ENCODE measurements at places on chromosomes 4 and X.
A peak's percentile ranks its signal among the peaks of the same experiment; 100 is the strongest.

DNA sequence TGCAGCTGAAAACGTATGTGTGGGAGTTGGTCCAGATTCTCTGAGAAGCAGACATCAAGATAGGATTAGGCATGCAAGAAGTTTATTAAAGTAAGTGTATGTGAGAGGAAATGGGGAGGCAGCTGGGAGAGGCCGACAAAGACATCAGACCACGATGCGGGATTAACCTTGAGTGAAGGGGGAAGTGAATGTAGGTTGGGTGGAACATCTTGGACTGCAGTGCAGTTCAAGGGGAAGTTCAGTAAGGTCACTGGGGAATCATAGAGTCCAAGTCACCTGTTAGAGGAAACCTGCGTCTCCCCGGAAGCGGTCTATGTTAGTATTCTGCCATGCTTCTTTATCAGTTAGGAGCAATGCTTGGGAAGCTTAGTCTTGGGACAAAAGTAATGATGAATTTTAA is 22.0 kb downstream of the CXCL8 start:
- no peak for DNase-seq

- no peak for DNase-seq
These were observed 372.7 kb downstream of the SH2D1A start for GRCh38 chrX:124719060-124719459.

DNA sequence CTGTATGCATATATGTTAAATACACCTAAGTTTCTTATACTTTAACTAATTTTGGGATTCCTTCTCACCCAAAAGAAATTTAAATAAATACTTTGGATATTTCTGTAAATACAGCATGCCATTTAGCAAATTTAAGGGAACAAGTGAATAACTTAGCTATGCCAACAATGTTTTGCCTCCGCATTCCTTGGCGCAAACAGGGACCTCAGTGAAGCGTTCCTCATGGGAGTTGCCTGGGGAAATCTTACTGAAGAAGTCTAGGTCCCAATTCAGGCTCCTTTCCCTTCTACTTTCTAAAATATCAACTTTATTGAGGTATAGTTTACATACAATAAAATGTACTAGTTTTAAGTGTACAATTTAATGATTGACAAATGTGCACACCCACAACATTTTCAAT is 25.0 kb downstream of the COL4A5 start:
- no peak for DNase-seq

- peak; percentile 20 for DNase-seq
These were observed 98.1 kb upstream of the EGFL6 start for GRCh38 chrX:13471269-13471668.

DNA sequence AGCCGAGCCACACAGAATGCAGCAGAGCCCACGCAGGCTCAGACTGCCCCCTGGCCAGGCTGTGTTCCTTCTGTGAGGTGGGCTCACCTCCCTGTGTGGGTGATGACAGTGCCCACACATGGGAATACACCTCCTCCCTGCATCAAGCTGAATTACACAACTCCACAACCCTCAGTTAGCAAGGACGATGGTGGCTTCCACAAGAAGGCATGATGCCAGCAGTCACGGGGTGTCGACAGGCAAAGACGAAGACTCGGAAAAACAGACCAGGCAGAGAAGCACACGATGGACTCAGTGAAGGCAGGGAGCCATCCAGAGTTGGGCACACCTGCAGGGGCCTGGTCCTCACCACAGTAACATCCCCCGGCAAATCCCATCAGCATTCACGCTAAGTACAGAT is 12.1 kb downstream of the LETM1 start:
- peak; percentile 36 for DNase-seq

- DNase-seq: no peak
These were observed 59.7 kb downstream of the LRRC66 start for GRCh38 chr4:51960486-51960885.

DNA sequence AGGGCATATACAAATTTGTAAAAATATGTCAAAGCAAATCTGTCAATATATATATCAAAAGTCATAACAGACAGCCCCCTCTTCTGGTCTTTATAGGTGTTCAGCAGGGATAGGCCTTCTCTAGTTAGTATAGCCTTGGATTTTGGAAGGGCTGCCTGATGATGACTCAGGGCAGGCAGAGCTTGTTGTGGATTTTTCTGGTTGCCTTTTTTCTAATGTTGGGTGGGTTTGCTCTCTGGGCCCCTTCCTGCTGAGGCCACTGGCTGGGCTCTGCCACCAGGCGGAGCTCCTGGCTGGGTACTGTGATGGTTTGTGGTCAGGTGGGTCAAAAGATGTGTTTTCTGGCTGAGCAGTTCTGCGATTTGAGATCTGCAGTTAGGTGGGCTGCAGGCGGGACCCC is 294.2 kb downstream of the GRIA2 start:
- DNase-seq: no peak

GRCh38 chrX:55240788-55241340 is 20.7 kb downstream of the PAGE5 start:
- DNase-seq: no peak

GRCh38 chr4:47061435-47061834 is 30.1 kb downstream of the GABRB1 start:
- no peak for DNase-seq

GRCh38 chrX:156000361-156000926 is 2.9 kb downstream of the IL9R start:
- no peak for DNase-seq

GRCh38 chr4:158079661-158080060 is 93.2 kb downstream of the GASK1B start:
- DNase-seq: no peak

DNA sequence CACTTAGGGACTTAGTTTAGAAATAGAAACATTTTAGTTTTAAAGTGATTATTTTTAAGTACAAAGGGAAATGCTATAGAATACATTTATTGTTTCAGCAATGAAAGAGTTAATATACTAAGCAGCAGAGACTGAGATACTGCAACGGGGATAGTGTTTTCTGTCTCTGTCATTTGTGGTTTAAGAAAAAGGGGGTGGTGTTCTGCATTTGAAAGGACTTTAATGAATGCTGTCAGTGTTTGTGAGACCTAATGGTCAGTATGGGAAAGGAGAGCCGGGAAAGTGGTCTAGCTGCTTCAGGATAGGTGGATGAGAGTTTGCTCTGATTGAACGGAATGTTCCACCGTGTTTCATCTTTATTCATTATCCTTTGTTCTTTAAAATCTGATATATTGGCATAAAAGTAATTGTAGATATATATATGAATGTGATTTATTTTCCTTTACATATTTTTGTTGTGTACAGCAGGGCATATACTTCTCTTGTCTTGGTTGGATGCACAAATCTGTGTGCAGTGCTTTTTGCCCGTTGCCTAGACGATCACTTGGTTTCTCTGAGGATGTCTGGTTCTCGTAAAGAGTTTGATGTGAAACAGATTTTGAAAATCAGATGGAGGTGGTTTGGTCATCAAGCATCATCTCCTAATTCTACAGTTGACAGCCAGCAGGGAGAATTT is at the start of gene KLHL5:
Gene KLHL5, plus strand, starts transcription at position 139 of the 676 bp plus-strand sequence. Its CDS starts 421 bp downstream, at position 560.
- DNase-seq: peak; percentile 48

- DNase-seq: peak; percentile 29
These were observed 765.7 kb upstream of the FTHL17 start for GRCh38 chrX:31837445-31838049.

DNA sequence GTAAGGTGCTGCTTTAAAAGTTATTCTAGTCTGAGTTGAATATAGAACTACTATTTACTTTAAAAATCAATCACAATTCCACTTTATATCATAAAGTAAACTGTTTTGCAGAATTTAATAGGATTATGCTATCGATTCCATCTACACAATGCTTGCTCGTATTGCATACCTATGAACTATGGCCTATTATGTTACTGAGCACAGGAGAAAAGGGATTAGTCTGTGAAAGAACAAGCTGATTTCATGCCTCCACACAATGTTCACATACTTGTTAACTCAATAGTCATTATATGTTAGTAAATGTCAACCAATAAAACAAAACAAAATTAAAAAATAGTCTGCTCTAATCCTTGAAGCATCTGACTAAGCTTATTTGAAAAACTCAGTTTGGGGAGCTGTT is 223.6 kb downstream of the PCDH10 start:
- DNase-seq: no peak

GRCh38 chr4:166049036-166049435 is 176.0 kb downstream of the TLL1 start:
- no peak for DNase-seq

GRCh38 chr4:1365271-1366178 is 18.5 kb downstream of the UVSSA start:
- DNase-seq: no peak

DNA sequence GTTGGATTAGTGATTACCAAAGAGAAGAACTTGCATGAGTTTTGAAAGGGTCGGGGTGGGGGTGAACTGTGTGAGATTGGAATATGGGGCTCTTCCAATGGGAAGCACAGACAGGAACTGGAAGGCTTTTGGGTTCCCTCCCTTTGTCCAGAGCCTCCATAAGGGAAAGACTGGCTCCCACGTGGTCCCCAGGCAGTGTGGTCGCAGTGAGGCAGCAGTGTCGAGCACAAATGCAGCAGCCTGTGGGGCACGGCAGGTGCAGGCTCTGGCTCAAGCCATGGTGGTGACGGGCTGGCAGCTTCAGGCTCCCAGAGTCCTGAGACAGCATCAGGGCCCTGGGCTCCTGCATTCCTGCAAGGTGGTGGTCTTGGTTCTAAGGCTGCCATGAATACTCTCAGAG is 45.5 kb downstream of the VCX2 start:
- DNase-seq: no peak

- peak; percentile 64 for DNase-seq
These were observed 668 bp upstream of the TAPT1 start for GRCh38 chr4:16226816-16227461.

DNA sequence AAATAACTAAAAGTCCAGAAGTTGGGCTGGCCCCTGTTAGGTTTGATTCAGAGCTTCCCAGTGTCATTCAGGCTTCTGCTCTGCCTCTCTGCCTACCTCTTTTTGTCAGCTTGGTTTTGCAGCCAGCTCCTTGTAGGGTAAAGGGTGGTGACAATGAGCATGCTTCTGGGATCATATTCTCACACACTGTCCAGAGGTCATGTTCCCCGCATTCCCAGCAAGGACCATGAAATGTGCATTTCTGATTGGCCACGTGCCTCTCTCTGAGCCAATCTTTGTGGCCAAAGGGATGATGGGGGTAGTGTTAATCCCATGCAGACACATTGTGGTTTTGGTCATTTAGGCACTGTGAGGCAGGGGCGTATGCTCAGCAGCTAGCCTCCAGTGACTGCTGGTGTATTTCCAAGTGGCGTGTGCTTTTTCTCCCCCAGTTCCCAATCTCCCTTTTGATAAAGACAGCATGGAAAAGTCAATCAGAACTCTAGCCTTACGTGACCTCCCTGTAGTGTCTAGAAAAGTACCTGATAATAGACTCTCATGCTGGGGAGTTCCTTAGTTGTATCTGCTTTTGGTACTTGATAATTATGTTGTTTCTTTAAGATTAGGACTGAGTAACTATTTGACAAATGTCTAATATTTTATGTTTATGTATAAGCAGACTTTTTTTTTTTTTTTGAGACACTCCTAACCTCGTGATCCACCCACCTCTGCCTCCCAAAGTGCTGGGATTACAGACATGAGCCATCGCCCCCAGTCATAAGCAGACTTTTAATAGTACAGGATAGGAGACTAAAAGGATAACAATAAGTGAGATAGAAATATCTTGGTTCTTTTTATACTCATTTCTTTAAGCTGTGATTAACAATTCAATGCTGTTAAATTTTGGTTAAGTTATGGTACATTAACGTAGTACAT is 57.8 kb downstream of the KIAA0232 start:
- no peak for DNase-seq

DNA sequence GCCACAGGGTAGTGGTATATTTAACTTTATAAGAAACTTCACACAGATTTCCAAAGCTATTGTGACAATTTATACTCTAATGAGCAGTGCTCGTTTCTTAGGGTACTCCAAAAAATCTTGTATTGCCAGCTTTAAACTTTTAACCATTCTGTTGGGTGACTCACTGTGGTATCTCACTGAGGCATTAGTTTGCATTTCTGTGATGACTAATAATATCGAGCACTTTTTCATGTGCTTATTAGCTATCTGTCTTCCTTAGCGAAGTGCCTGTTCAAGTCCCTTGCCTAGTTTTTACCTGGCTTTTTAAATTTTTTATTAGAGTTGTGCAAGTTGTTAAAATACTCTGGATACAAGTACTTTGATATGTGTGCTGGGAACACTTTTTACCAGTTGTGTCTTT is 5.5 kb downstream of the PNMA3 start:
- DNase-seq: no peak

DNA sequence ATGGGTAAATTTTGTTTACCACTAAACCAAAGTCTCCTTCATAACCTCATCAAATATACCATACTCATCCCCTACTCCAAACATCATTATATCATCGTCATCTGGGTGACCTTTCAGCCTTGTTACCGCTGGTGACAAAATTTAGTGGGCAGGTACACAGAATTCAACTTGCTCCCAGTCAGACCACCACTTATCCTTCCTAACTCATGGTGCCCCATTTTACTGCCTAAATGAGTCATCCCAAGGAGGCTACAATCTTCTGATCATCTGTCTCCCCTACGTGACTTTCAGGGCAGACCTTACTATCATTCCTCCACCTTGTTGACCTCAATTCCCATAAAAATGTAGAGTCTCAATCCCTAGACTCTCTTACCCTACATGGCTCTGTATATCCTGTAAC is 49.6 kb downstream of the DCHS2 start:
- DNase-seq: no peak

GRCh38 chr4:8224975-8225625 is 26.0 kb downstream of the SH3TC1 start:
- no peak for DNase-seq

DNA sequence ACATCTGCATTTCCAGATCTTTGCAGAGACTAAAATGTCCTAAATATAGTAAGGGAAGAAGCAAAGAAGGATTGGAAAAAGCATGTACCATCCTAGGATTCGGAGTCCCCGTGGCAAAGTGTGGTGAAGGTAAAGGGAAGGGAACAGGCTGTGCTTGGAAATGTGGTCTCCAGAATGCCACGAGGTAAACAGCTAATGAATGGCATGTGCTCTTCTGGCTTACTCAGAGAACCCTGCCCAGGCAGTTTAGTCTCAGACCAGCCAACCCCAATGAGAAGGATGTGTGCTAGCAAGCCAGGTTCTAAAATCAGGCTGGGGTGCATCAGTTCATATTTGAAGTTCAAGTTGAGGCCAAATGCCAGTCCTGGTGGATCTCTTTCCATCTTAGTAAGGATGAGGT is 113.1 kb downstream of the RS1 start:
- no peak for DNase-seq

DNA sequence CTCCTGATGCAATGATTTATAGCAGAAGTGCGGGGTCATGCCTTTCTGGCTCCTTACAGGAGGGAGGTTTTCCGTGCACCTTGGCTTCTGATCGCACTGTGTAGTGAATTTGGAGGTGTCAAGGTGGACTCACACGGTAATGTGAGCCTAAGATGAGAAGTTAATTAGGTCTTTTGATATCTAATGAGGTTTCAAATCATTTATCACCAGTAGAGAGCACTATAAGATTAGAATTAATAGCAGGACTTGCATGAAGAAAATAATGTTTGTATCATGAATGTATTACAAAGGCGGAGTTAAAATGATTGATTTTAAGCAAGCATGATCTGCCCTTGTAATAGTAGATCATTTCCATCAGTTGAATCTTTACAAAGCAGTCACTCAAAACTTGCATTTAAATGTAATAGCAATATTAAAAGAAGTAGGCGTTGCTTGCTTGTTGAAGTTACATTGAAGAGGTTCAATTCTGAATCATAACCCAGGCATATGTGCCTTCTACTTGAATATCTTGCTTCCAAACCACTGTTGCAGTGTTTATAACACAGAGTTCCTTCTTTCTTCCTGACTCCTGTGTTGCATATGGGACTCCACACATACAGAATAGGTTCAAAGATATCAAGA is 152.1 kb downstream of the FMR1NB start:
- peak; percentile 64 for DNase-seq

Measured in cerebellar cortex (tissue), 1 donor.